AG09309 (cell line): ENCODE measurements at places on chromosomes 6 and 20.
A peak's percentile ranks its signal among the peaks of the same experiment; 100 is the strongest.

DNA sequence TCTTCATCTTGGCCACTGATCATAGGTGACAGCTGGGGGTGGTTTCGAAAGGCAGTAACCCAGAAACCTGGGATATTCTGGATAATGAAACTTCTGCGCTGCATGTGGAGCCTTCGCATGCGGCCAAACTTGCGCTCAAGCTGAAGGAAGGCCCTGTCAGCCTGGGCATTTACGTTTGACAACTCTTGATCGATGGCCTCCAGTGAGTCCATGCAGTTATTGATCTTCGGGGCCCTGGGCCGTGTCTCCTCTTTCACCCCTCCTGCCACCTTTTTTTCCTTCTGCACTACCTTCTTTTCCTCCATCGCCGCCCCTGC, 729 bp downstream of the TSPYL4 start:
- no peak for DNase-seq

DNA sequence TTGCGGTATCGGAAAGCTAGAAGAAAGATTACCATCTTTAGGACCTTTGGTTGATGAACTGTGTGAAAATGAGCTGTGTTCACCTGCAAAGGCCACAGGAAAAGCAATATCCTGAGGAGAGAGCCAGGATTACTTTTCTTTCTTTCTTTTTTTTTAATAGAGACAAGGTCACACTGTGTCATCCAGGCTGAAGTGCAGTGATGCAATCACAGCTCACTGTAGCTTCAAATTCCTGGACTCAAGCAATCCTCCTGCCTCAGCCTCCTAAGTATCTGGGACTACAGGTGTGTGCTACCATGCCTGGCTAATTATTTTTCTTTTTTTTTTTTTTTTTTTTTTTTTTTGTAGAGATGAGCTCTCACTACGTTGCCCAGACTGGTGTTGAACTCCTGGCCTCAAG, 17.2 kb downstream of the FAM184A start:
- no peak for DNase-seq

GRCh38 chr6:45965007-45965406, 50.7 kb downstream of the CLIC5 start:
- no peak for DNase-seq

DNA sequence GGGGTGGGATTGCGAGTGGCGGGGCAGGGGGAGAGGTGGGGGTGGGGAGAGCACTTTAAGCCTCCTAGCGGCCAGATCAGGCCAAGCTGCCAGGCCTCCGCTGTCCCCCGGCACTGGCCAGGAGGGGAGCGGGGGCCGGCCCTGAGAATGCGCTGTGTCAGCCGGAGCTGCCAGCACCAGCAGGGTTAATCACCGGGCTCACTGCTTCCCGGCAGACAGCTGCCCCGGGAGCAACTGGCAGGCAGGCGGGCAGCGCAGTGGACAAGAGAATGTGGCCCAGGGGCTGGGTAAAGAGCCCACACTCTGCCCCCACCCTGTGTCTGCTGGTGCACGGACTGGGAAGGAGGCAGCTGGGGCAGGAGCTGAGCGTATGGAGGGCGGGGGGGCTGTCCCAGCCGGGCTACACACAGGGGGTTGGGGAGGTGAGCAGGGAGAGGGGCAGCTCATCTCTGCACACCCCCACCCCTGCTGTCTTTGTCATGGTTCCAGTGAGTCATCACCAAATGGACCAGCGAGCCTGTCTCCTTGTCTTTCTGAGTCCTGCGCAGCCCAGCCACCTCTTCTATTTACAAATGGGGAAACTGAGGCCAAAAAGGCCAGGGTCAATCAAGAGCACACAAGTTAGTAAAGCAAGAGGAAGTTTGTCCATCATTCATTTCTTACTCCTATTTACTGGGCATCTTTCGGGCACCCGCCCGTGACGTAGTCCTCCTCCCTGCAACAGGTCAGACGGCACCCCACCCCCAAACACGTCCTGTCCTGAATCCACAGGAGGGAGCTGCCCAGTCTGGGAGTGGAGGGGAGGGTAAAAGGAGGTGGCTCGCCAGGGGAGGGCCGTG, 2.1 kb upstream of the LAMA5 start:
- DNase-seq: no peak

- no peak for DNase-seq
Observed at GRCh38 chr6:135411339-135411738, 86.2 kb downstream of the AHI1 start.

GRCh38 chr20:19767070-19767469, 9.0 kb downstream of the RIN2 start:
- no peak for DNase-seq

DNA sequence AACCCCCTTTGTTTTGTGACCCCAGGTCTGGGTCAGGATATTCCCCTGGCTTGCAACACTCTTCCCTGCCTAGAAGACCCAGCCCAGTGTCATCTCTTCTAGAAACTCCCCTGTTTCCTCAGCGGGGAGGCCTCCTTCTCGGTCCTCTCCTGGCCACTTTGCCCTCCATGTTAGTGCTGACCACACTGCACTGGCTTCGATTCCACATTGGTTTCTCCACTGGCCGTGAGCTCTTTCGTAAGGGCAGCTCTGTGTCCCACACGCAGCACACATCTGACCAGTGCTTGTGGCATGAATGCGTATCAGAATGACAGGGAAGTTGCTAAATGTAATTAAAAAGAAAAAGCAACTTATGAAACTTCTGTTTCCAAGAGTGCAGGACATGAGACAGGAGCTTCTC, 49.4 kb upstream of the FNDC1 start:
- DNase-seq: no peak

- no peak for DNase-seq
Observed at GRCh38 chr6:13848522-13849150, 34.3 kb upstream of the MCUR1 start.

GRCh38 chr6:145423936-145424335, 311.4 kb downstream of the EPM2A start:
- no peak for DNase-seq

- DNase-seq: no peak
Observed at GRCh38 chr6:14516956-14517355, 399.4 kb downstream of the CD83 start.

- DNase-seq: no peak
Observed at GRCh38 chr6:112153926-112154607, 66.7 kb downstream of the FAM229B start.

GRCh38 chr6:89047473-89047872, 33.1 kb upstream of the PNRC1 start:
- DNase-seq: no peak

- no peak for DNase-seq
Observed at GRCh38 chr6:6399568-6399967, 79.1 kb upstream of the F13A1 start.

GRCh38 chr6:109194880-109195279, 99.6 kb downstream of the CEP57L1 start:
- no peak for DNase-seq

DNA sequence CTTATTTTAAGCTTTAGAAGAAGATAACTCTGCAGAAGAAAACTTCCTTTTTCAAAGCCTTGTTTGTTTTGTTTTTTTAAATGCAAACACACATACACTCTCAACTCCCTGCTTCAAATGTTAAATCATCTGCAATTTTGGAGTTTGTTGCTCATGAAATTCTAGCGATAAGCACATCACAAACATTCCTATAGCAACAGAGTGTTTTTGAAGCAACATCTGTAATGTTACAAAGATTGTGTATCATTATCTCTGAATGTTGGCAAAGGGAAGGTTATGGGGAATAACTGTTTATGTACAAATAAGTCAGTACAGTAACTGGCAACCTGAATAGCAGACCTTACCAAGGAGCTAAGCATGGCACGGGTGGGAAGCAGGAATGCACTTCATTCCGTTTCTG, 84.8 kb upstream of the MRPS10 start:
- no peak for DNase-seq

GRCh38 chr20:13342469-13343242, 121.6 kb downstream of the ISM1 start:
- DNase-seq: peak; percentile 85

DNA sequence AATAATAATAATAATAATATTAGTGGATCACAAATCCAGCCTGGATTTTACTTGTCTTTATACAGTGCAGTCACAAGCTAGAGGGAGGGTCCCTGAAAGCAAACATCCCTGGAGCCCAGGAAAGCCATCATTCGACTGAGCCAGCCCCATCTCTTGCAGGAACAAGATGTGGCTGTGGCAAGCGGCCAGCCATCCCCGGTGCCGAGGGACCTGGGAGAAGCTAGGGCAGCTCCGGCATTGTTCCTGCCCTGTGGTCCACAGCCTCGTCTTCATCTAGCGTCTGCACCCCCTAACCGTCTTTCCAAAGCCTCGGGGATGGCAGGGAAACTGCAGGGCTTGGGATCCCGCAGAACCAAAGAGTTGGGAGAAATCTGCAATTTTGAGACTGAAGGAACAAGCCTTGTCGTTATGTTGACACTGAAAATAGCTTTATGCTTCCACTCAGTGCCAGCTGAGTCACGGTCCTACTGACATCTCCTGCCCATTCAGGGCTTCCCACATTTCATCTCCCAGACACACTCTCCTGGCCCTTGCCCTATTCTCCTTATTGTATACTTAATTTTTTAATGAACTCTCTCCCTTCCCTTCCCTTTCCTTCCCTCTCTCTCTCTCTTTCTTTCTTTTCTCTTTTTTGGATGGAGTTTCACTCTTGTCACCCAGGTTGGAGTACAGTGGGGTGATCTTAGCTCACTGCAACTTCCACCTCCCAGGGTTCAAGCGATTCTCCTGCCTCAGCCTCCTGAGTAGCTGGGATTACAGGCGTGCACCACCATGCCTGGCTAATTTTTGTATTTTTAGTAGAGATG, 62.5 kb upstream of the ZNFX1 start:
- no peak for DNase-seq

DNA sequence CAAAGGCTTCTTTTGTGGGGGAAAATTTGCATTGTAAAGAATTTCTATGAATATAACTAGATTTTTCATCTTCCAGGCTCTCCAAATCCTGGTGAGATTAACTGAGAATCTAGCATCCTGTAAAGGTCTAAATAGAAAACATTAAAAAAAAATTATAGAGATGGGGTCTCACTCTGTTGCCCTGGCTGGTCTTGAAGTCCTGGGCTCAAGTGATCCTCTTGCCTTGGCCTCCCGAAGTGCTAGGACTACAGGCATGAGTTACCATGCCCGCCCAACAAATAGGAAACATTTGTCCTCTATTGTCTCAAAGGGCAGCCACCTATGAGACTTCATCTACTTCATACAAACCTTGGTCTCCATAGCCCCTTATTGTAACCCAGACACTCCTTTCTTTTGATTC, 25.2 kb upstream of the NCOA3 start:
- DNase-seq: no peak

DNA sequence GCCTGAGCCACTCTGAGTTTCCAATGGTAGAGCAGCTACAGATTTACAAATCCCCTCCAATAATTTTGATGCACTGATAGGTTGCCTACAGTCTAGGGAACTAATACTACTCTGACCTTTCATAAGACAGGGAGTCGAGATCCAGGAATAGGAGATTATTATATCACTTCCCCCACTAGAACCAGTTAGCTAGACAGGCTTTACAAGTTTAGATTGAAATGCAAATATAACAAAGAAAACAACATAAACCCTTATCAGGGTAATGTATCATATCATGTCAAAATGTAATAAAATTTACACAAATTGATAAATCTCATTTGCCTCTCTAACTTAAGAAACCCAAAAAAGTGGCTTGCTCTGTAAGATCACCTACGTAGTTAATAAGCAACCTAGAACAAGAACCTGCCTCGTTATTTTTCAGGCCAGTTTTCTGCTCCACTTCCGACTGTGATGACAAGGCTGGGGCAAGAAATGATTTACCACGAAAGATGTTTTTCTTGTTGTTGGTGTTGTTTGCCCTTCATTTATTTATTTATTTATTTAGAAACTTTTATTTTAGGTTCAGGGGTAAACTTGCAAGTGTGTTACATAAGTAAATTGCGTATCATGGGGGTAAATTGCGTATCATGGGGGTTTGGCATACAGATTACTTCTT, 504.2 kb upstream of the ID4 start:
- DNase-seq: no peak

DNA sequence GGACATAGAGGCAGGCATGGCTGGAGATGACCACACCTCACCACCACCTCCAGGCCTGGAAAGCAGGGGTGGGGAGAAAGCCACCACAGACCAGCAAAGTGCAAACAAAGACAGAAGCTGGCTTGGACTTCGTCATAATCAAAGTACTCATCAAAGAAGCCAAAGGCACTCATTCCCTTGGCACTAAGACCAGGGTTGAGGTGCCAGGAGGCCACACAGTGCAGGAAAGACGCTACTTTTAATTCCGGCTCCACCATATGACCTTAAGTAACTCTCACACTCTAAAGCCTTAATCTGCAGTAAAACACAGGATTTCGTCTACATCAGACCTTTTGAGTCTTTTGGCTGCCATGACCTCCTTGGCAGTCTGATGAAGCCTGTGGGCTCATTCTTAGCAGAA, 123.1 kb downstream of the HIVEP2 start:
- DNase-seq: no peak

GRCh38 chr6:37971711-37972390, 152.3 kb downstream of the ZFAND3 start:
- DNase-seq: no peak

GRCh38 chr6:16420715-16421461, 182.5 kb downstream of the GMPR start:
- peak; percentile 87 for DNase-seq
